Activated naive CD8-positive, alpha-beta T cell treated with anti-CD3 and anti-CD28 coated beads, Interleukin-2, amount 10 ng/mL, durations not matched to agents 7 days and 5 days (primary cell): ENCODE measurements at places on chromosomes 6 and 20.
A peak's percentile ranks its signal among the peaks of the same experiment; 100 is the strongest.

DNA sequence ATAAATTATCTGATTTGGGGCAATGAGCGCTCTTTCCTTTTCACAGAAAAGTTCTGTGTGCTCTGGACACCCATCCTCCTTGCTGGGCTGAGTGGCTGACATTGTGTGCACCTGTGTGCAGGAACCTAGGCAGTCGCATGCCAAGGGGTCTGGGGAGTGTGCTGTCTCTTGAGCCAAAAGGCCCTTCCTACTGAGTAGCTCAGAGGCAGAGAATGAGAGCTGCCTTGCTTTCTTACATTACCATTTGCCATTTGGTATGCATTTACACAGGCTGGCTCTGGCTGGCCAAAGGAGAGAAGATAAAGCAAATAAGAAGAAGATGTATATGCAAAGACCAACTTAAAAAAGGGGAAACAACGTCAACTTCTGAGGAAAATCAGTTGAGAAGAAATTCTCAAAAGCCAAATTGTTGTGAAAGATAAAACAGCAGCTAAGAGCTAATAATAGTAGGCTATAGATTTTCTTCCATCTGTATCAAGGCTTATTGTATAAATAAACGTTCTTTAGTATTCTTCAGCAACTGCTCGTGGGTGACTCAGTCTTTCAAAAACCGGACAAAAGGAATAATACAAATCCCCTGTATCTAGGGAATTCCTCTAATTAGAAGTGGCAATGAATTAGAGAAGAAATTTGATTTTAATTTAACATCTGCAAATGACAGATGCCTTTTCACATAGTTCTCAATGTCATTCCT, 121.9 kb downstream of the INSM1 start:
- DNase-seq, result no peak

DNA sequence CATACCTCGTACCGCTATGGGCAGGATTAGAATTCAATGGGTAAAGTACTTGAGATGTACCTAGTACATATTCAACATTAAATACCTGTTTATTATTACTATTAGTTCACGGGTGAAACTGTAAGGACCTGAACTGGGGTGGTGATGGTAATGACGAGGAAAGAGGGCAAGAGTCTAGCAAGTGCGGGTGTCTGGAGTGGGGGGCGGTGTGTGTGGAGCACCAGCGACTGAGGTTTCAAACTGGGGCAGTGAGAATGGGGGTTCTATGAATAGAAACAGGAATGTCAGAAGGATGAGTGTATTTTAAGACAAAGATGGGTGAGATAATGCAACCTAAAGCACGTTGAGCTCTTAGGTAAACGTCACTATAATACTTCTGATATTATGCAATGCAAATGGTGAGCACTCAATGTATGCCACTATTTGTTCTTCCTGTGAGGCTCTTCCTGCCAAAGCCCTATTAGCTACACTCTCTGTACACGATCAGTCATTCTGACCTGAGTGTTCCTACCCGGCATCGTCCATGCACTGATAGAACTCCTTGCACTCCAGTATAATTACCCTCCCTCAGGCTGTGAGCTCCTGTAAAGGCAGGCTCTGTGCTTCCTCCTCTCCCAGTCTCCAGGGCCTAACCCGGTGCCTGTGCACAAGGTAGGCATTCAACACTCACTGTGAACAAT, 55.0 kb downstream of the ALDH5A1 start:
- DNase-seq, result no peak

GRCh38 chr6:25132934-25133333, 146.2 kb upstream of the CARMIL1 start:
- no peak for DNase-seq

- DNase-seq, result peak; percentile 88
These were observed 61.9 kb upstream of the TAGAP start for GRCh38 chr6:159106627-159107241.

GRCh38 chr6:166772518-166772917, 145.5 kb upstream of the RPS6KA2 start:
- DNase-seq, result no peak

GRCh38 chr6:141688916-141689315, 443.8 kb upstream of the GJE1 start:
- DNase-seq, result no peak

DNA sequence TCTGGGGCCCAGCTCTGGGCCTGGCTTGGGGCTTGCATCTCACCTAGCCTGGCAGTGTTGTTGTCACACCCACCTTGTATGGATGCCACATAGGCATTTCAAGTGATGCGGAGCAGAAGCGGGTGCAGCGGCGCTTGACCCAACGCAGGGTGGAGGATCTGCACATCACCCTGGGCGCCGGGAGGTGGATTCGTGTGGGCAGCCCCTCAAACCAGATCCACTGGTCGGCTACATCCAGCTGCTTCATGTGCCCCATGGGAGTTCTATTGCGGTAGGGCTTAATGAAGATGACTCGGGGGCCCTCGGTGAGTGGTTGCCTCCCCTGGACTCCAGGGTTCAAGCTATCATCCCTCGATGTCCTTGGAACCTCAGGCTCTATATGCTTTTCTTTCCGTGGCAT, 3.2 kb downstream of the TP53TG5 start:
- DNase-seq, result no peak

DNA sequence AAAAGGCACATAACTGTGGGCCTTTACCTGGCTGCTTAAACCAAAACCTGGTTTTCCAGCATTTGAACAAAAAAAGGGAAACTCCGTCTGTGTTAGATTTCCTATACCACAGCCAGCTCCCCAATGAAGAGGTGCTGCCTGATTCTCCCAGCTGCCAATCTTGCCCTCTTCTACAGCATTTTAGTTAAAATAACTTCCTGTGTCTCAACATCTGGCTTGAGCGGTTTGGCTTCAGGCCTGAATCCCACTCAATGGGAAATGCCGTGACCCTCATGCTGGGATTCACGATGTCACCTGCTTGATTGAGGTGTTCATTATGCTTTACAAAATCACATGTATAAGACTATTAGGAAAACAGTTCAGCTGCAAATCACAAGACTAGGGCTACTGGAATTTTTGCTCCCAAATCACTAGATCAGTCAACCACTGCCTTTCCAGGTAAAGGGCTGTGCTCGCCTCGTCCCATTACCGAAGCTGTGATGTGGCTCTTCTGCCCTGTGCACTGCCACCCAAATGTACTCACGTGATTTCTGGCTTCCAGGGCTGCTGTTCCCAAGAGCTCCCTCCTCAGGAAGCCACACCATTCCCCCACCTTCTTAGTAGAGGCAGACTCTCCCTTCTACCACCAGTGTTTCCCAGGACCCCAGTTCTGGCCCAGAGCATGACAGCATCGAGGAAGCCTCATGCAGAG, 94.6 kb downstream of the PSMG4 start:
- DNase-seq, result no peak

DNA sequence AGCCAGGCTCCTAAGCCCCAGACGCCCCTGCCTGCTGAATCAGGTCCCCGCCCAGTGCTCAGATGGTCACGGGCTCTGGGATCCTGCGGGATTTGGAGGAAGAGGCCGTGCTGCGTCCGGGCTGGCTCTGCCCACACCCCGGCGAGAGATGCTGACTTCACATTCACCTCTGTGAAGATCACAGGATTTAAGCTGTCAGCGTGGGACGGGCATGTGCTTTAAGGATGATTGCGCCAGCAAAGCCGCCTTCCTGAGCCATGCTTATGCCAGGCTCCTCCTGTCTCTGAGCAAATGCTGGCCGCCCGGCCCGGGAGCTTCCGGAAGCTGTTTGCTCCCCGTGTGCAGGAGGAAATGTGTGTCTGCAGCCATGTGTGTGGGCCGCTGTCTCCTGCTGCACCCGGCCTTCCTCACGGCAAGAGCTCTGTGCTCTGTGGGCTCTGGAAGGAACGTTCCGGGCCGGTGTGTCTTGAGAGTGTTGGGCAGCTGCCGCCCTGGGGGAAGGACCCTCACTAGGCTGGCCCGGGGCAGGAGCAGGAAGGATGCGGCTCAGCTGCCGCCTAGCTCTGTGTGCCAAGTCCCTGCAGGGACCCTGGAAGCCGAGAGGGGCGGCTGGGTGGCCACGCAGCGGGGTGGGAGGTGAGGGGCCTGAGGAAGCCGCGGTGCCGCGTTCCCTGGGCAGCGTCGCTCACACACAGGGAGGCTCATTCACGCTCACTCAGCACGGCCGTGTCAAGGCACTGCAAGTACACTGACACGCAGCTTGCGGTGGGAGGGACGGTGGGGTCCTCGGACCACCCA, 19.0 kb upstream of the BHLHE23 start:
- peak; percentile 28 for DNase-seq

DNA sequence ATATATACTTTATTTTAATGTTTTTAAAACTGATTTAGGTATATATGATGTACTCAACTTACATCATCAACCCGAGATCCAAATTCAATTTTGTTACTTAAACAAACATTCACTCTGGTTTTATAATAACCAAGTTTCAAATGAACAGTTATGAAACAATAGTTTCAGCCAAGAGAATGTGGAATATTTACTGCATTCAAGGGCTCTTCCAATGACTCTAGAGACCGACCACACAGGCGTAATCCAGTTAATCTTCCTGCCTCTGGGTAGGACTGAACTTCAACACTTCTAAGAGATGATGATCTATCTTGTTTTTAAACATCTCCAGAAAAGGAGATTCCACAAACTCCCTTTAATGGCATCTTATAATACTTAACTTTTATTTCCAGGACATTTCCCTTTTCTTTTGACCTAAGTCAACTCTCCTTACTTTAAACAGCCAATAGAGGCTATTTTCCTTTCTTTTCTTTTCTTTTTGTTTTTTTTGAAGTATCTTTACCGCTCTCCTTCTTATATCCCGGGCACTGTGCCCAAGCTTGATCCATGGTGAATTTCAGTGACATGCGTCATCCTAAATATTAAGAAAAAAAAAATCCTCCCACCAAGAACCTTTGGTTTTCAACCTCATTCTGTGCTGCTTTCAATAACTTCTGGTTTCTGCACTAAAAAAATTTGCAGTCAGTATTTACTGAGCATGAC, 110.1 kb downstream of the KIF13A start:
- no peak for DNase-seq
